ENCODE measurements at places on chromosomes 4 and X.

GRCh38 chr4:117447925-117448324 lies 362.5 kb upstream of the TRAM1L1 start:
- no peak for DNase-seq

GRCh38 chrX:98294310-98294709 lies 1410.6 kb downstream of the RPA4 start:
- DNase-seq = no peak

GRCh38 chr4:131459430-131460101 lies 1689.5 kb upstream of the PCDH10 start:
- no peak for DNase-seq

- DNase-seq = no peak
These were observed 178.3 kb downstream of the RASL11B start for GRCh38 chr4:53040459-53040815.

DNA sequence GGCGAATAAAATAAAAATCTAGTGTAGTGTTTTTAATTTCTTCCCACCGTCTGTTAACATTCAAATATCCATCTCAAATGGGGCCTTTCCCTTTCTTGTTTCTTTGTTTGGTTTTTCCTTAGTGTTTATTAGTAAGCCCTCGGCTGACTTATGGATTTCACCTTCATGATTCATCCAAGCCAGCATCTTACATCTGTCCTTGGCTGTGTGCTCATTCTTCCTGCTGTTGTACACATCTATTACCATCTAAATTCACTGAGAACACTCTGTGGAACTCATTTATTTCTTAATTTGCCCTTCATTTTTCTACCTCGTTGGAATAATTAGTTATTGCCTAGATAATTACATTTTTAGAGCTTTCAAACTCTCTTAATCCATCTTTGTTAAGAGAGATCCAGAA lies 84.9 kb downstream of the SPCS3 start:
- DNase-seq = no peak

DNA sequence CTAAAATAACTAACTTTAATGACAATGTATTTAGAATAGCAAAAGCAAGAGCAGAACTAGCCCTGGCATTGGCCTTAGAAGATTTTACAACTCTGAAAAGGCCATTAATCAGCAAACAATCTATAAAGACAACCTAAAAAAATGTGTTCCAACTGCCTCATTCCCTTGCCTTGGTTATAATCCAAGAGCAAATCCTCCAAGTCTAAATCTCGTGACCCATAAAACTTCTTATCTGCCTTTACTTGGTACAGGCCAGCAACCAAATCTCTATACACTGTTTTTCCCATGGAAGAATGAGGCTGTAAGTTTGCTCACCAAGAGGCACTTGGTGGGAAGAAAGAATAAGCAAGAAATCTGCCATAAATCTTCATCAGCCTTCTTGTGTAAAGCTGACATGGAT lies 175.3 kb upstream of the MID1 start:
- no peak for DNase-seq

DNA sequence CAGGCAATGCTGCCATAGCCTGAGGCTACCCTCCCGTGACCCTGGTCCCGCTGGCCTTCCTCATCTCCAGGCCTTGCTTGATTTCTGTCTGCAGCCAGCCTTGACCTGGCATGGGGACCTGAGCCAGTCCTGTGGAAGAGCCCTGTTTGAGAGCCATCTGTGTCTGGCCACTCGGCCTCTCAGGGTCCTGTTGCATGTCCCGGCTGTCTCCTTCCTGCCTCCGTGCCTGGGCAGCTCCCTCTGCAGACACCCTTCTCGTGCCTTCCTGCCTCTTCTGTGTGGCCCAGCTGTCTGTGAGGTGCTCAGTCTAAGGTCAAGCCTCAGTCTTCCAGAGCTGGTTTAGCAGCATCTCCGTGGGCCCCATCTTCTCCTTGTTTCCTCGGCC lies 108.4 kb downstream of the SORCS2 start:
- DNase-seq = peak; percentile 52

DNA sequence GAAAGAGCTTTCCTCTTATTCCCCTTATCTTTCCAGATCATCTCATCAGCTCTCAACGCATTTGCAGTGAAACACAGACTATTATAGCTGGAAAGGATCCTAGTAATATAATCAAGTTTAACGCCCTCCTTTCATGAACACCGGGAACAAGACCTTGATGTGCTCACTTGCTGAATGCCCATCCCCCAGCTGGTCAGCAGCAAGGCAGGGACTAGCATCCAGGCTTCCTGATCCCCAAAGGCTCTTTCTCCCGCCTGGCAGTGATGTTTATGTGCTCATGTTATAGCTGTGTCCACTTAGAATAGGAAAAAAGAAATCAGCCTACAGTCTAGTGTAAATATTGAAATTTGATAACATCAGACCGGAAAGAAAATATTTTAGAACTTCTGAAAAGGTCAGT lies 24.6 kb downstream of the GPC4 start:
- no peak for DNase-seq

DNA sequence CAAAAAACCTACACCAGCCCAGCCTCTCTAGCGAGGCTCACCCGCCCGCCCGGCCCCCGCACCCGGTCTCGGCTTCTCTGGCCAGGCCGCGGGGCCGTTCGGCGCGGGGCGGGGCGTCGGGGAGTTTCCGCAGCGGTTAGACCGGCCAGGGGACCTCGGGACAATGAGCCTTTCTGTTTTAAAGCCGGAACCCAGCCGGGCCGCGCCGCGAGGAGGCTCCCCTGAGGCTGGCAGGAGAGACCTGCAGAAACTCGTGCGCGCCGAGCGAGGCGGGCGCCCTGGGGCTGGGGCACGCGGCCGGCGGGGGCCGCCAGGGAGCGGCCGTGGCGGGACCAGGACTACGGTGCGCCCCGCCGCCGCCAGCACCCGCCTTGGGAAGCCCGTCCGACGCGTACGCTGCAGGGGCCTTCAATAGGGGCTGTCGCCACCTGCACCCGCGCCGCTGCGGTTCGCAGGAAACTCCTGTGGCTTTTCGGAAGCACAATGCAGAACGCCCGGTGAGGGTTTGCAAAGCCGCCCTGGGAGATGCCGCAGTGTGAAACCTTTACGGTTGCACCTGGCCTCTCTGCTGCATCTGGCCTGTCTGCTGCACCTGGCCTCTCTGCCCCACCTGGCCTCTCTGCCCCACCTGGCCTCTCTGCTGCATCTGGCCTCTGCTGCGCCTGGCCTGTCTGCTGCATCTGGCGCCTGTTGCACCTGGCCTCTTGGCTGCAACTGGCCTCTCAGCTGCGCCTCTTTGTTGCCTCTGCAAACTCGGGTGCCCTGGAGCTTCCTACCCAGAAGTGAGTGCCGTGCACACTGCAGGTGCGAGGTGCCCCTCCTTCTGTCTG lies 63.9 kb downstream of the TRAPPC11 start:
- DNase-seq = peak; percentile 87

- DNase-seq = no peak
These were observed 6.0 kb upstream of the BCOR start for GRCh38 chrX:40103565-40104323.

DNA sequence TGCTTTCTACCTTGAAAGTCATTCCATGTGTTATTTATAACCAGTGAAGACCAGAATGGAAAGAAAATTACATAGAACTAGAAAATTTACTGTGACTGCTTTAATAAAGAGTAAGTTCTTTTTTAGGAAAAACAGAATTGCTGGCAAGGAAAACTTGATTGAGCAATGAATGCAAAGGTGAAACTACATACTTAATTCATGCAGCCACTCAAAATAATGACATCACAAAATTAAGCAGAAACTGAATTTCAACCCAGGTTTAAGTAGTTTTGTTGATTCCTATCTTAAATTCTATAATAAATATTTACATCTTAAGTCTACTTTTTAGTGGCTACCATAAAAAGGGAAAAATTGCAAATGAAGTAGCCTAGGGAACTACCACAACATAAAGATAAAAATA lies 14.0 kb downstream of the CHM start:
- no peak for DNase-seq

- no peak for DNase-seq
These were observed 80.6 kb downstream of the TMEM156 start for GRCh38 chr4:38951598-38951997.

- no peak for DNase-seq
These were observed 372.3 kb downstream of the TMA16 start for GRCh38 chr4:163866728-163867315.

DNA sequence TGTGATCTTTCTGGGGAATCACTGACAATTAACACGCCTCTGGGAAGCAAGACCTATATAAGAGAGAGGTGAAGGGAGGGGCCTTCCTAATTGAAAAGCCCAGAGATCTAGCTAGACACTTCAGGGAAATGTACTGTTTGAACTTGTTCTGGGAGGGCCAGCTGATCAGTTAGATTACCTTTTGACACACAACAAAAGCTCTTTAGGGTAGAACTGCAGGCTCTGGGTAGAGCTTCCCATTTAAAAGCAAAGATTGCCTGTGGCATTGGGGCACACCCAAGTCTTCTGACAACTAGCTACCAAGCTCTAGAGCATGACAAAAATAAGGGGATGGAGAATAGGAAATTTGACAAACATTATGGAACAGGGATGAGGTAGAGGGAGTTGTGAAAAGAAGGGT lies 26.3 kb downstream of the AREG start:
- DNase-seq = no peak

DNA sequence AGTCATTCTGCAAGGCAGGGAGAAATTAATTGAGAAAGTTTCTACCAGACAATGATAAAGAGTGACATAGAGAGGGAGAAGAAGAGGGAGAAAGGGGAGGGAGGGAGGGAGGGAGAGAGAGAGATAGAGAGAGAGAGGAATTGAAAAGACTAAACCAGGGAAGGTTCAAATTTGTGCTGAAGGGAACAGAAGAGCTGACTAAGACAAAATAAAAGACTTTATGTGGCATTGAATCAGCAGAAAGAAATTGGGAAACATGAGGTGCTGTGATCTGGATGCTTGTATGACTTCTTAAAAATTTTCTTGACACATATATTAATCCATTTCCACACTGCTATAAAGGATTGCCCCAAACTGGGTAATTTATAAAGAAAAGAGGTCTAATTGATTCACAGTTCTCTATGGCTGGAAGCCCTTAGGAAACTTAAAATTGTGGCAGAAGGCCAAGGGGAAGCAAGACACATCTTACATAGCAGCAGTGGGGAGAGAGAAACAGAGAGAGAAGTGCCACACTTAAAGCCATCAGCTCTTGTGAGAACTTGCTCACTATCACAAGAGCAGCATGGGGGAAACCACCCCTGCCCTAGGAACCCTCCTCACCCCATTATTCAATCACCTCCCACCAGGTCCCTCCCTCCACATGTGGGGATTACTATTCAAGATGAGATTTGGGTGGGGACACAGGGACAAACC lies 13.5 kb upstream of the CXCL6 start:
- DNase-seq = no peak

- DNase-seq = no peak
These were observed 110.1 kb downstream of the FBXO8 start for GRCh38 chr4:174173360-174173759.

DNA sequence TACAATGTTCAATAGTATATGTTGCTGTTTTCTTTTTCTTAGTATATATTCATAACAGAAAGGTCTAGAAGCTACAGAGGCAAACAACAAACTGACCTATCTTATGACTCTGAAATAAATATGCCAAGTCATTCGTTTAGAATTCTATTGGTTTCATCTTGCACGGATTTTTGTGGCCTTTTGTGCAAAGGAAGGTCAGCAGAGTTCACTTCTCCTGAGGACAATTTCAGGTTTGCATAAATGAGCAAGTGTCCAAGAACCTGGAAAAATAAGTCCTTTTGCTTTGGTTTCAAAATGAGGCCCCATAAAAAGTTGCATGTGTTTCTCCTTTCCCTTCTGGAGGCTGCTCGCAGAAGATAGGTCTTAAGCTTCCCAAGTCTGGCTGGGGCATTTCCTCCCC lies 156.9 kb downstream of the APBB2 start:
- DNase-seq = no peak

DNA sequence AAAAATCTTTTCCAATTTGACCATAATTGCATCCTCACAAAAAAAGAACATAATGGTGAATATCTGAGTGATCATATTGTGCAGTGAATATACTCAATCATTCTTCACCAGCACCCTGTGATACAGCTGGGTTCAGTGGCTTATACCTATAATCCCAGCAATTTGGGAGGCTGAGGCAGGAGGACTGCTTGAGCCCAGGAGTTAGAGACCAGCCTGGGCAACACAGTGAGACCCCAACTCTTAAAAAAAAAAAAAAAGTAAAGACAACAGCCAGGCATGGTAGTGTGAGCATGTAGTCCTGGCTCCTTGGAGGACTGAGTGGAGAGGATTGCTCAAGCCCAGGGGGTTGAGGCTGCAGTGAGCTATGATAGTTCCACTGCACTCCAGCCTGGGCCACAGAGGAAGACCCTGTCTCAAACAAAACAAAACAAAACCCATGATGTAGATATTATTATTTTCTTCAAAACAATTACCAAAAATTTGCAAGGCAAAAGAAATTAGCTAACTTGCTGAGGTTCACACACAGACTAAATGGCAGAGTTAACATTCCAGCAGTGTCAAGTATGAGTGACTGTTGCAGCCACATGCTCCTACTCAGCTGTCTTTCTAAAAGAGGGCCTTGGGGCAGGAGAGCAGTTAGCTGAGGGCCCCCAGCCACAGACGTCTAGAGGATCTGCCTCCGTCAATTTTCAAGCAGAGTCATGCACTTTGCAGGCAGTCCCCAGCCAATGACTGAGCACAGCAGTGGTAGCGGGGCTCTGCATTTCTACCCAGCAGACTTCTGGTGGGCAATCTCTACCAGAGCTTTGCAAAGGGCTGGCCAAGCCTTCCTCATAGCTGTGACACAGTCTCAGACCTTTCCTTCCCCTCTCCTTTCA lies 33.4 kb downstream of the ADGRA3 start:
- DNase-seq = no peak

- DNase-seq = no peak
These were observed 574 bp upstream of the CFAP97 start for GRCh38 chr4:185204238-185204910.

DNA sequence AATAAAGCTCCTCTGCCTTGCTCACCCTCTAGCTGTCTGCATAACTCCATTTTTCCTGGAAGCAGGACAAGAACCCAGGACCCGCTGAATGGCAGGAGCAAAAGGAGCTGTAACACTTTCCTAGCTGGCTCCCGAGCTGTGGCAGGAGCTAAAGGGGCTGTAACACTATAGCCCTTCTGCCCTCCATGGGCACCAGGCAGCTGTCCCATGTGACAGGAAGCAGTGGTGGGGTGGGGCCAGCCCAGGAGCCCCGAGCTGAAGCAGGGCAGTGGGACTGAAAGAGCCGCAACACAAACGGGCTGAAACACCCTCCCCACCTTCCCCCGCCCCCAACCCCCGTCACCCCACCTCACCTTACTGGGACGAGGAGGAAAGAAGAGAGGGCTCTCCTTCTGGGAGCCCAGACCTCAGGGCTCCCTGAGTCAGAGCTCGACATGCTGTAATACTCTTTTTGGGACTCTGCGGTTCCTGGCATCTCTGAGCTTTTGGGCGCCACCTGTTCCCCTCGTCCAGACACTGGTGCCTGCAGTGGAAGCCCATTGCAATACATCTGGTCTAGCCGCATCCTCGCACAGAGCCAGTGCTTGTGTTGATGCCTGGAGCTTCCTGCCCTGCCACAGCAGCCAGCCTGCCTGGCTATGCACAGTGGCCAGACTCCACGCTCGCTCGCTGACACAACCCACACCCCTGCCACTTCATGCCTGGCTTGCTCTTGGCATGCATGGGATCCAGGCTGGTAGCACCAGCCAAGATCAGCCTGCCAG lies 39.4 kb downstream of the PPM1K start:
- no peak for DNase-seq

Measured in aorta (tissue), 5 donors.